ENCODE measurements at places on chromosomes 7 and 10.

DNA sequence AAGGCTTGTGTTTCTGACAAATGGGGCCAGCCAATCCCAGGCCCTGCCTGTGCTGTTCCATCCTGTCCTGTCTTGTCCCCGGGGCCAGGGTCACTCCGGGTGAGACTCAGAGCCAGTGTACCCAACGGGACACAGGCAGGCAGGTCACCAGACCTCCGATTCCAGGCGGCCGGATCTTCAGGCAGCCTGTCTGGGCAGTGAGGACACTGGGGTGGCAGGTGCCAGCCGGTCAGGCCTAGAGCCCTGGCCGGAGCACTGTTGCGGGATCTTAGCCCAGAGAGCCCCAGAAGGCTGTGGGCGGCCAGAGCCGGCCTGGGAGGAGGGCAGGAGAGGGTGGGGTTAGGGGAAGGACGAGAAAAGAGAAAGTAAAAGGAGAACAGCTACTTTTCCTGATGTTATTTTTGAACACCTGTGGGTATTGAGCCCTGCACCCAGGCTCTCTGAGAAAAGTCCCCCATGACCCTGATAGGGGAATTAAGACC lies 134.3 kb upstream of the TNRC18 start:
- DNase-seq, result no peak

DNA sequence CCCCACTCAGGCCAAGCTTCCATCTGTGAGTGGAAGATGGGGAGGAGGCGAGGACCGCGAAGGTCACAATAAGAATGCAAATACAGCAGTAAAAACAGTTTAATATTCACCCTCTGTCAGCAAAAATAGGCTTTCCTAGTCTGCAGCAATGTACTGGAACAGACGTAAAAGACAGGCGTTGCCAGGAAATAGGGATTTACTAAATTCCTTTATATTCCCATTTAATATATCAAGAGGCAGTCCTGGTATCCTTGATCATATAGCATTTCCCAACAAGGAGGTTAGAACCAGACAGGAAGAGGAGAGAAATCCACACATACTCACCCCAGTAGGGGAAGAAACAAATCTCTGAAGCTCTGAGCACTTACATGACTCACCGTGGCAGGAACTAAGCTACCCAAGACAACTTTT lies 1054.9 kb upstream of the C7orf33 start:
- DNase-seq, result no peak

GRCh38 chr7:30467271-30467670 lies 11.3 kb downstream of the NOD1 start:
- no peak for DNase-seq

- DNase-seq, result no peak
Observed at GRCh38 chr7:156554488-156554887, 86.1 kb upstream of the RNF32 start.

- DNase-seq, result no peak
Observed at GRCh38 chr10:133388236-133388972, 5.6 kb upstream of the MTG1 start.

DNA sequence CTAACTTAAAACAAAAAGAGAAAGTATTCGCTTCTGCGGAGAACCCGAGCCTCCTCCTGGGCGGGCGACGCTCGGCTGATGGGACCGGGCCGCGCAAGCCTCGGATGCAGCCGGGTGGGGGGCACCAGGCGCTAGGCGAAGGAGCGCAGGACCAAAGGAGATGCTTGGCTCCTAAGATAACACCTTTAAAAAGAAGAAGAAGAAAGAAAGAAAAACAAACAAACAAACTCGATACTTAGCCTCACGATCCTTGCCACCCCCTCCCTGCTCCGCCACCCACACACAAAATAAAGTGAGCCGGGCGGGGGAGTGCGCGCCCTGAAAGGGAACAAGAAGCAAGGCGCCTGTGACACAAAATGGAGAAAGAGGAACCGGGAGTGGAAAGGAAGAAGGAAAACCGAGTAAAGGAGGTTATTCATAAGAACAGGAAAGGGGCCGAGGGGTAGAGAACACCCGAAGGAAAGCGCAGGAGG lies 34.0 kb upstream of the EBLN1 start:
- DNase-seq, result no peak

GRCh38 chr10:61883371-61884025 lies 18.0 kb upstream of the ARID5B start:
- no peak for DNase-seq

GRCh38 chr7:94212160-94212559 lies 182.5 kb upstream of the COL1A2 start:
- DNase-seq, result no peak

GRCh38 chr7:113367041-113367586 lies 248.8 kb upstream of the SMIM30 start:
- no peak for DNase-seq

GRCh38 chr7:78716876-78717275 lies 736.6 kb downstream of the MAGI2 start:
- DNase-seq, result no peak

- no peak for DNase-seq
Observed at GRCh38 chr7:135650831-135651573, 11.3 kb upstream of the STMP1 start.

GRCh38 chr7:45593121-45593541 lies 19.0 kb downstream of the ADCY1 start:
- DNase-seq, result no peak

GRCh38 chr7:135950972-135951371 lies 26.2 kb downstream of the MTPN start:
- no peak for DNase-seq

DNA sequence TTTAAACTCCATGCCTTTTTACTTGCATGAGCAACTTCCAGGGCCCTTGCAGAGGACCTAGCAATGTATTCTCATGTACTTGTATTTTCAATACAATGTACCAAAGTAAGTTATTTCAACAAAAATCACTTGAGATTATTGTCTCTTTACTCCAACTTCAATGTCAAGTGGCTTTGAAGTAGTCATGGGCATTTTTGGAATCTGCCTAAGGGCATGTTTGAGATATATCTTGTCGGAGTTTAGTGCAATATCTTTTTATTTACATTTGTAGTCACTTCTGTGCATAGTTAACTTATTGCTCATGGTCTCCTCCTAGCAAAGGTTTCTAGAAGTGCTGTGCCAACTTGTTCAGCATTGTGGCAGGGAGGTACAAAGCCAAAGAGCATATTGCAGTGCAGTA lies 508.7 kb upstream of the SEMA3D start:
- no peak for DNase-seq

GRCh38 chr10:85961073-85961472 lies 405.5 kb downstream of the GRID1 start:
- DNase-seq, result no peak

GRCh38 chr10:95864906-95865813 lies 42.6 kb upstream of the CC2D2B start:
- DNase-seq, result no peak

- no peak for DNase-seq
Observed at GRCh38 chr7:77434570-77435275, 18.6 kb upstream of the GSAP start.

DNA sequence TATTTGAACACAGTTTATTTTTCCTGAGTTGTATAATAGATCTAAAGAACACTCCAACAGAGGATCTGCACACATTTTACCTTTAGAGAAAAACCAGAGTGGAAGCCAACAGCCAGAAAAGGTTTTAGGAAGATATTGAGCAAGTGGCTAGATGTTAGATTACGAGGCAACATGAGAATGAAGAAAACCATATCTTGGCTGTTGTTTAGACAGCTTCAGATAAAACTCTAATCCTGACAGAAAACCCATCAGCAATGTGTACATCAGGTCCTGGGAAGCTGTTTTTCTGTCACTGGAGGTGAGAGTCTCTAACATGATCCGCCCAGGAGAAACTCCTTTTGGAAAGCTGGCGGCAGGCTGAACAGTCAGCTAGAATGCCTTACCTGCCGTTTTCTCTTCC lies 159.5 kb downstream of the SPAG6 start:
- DNase-seq, result no peak

- DNase-seq, result no peak
Observed at GRCh38 chr7:117405519-117405918, 21.8 kb downstream of the ASZ1 start.

- DNase-seq, result no peak
Observed at GRCh38 chr7:39587393-39587792, 21.2 kb downstream of the YAE1 start.

GRCh38 chr10:6598679-6599078 lies 18.6 kb upstream of the PRKCQ start:
- DNase-seq, result no peak

DNA sequence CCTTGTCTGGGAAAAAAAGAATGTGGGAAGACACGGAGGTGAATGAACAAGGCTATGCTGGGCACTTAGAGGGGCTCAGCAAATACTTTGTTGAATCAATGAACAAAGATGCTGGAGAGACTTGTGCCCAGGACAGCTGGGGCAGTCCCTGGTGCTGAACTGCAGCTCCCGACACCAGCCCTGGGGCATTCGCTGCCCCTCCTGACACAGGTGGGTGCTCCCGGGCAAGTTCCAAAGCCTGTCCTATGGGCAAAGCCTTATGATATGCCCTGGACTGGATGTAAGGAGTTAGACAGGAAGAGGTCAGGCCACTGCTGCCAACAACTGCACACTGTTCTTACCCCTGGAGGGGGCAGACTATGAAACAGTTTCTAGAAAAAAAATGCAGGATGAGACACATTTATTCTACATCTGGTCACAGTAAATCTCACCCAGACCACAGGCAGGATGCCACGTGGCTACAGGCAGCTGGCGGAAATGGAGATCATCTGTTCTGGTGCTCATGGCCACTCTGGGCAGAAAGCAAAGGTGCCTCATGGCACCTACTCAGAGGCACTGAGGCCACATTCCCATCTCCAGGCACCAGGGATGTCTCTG lies 21.9 kb upstream of the FRAT2 start:
- no peak for DNase-seq

- no peak for DNase-seq
Observed at GRCh38 chr7:130758429-130759056, 24.5 kb upstream of the KLF14 start.

- no peak for DNase-seq
Observed at GRCh38 chr10:1544929-1545328, 192.4 kb downstream of the ADARB2 start.

DNA sequence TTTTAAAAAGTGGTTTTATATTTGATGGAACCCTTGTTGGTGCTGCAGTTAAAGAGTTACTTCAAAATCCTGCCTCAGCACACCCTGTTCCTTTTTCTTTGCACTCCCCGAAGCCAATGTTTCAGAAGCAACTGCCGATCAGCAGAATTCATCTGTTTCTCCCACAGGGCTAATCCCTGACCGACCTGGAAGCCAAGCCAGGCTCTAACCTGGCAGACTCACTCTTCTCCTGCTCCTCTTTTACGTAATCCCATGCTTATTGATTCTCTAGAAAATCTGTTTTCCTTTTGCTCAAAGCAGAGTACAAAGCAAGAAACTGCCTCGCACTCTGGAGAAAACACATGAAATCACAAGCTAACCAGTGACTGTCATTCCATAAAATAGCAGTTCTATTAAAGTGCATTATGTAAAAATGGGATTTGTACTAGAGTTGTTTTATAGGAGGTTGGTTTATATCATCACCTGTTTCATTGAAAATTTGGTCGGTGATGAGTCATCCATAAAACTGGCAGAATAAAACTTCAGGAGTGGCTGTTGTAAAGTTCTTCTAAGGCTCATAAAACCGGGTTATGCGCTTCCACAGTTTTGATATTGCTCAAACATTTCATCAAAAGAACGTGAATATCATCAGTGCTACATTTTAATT lies 99.9 kb downstream of the CNTNAP2 start:
- no peak for DNase-seq

DNA sequence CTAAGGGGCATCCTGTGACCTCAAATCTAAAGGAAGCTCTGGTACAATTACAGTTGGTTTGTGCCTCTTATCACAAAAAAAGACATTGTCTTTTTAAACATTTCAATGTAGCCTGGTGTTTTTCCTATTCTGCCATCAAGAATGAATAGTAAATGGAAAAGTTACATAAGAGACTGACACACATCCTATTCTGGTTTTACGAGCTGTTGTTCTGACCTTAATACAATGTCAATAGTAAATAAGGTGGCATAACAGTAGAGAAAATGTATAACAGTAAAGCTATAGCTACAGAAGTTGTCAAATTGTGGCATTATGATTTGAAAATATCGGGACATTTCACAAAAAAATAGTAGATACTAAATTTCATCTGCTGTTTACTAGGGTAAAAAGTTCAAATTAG lies 88.4 kb downstream of the NT5C2 start:
- no peak for DNase-seq

DNA sequence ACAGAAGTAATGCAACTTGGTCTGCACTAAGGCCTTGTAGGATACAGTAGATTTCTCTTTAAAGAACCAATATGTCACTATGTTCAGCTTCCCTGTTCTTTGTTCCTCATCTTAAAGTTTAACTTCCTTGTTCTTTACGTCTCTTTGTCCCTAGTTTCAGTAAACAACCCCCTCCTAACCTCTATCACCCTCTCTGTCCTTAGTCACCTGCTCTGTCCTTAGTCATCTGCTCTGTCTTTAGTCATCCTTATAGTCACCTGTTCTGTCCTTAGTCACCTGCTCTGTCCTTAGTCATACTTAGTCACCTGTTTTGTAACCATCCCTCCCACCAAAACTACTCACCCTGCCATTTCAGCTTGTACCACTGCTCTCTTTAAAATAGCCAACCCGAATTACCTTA lies 144.6 kb upstream of the TMEM106B start:
- DNase-seq, result no peak

DNA sequence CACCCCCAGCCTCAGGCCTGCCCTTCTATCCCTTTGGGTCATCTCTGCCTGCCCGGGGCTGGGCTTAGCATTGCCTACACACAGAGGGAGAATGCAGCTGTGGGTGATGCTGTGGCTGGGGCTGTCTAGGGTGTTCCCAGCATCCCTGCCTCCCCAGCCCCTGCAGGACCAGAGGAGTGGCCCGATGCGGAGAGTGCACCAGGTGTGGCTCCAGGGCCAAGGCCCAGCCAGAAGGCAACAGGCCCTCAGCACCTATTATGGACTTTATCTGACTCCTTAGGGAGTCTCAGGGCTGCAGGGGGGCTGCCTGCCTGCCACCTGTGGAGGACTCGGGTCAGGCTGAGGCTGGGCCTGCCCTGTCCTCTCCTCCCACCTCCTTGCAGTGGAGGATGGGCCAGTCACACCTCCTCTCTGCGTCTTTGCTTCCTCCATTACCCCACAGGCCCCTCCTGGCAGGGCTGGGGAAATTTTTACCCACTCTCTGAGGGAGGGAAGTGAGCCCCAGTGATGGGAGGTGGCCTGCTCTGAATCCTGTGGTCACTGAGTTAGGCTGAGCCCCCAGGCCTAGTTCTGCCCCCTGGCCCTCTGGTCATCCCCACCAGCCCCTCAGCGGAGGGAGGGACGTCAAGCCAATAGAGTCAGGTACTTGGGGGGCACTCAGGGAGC lies 92.9 kb upstream of the PCBD1 start:
- DNase-seq, result no peak

- no peak for DNase-seq
Observed at GRCh38 chr7:55546814-55547213, 25.5 kb downstream of the VOPP1 start.

GRCh38 chr7:158291998-158292397 lies 295.6 kb downstream of the PTPRN2 start:
- DNase-seq, result no peak

DNA sequence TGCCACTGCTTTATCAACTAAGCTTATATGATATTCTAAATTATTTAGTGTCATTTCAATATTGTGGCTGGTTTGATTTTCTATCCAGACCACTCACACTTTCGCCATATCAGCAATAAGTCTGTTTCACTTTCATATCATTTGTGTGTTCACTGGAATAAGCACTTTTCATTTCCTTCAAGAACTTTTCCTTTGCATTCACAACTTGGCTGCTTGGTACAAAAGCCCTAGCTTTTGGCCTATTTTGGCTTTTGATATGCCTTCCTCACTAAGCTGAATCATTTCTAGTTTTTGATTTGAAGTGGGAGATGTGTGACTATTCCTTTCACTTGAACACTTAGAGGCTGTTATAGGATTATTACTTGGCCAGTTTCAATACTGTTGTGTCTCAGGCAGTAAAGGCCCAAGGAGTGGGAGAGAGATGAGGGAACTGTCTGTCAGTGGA lies 120.9 kb upstream of the NAMPT start:
- DNase-seq, result no peak

Data from activated CD8-positive, alpha-beta memory T cell treated with anti-CD3 and anti-CD28 coated beads for 1 hour (primary cell).